Amniotic stem cell (primary cell): ENCODE measurements at places on chromosomes 7 and 10.

DNA sequence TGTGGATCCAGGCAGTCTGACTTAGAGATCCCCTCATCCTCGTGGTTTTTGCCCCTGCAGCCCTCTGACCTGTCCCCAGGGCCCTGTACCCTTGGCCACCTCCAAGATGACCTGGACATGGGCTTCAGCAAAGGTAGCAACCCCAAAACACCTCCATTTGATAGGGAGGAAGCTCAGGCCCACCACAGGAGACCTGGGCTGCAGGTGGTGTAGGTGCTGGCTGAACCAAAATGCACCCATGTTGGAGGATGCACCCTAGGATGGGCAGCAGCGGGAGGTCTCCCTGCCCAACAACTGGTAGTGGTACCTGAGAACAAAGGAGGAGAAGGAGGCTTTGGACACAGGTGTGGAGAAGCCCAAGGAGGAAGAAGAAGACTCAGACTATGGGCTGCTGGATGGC is 188.7 kb downstream of the ZNF716 start:
- no peak for DNase-seq

GRCh38 chr7:734808-735207 is 7.7 kb upstream of the PRKAR1B start:
- no peak for DNase-seq

GRCh38 chr7:114645451-114645850 is 230.8 kb downstream of the FOXP2 start:
- DNase-seq = no peak

DNA sequence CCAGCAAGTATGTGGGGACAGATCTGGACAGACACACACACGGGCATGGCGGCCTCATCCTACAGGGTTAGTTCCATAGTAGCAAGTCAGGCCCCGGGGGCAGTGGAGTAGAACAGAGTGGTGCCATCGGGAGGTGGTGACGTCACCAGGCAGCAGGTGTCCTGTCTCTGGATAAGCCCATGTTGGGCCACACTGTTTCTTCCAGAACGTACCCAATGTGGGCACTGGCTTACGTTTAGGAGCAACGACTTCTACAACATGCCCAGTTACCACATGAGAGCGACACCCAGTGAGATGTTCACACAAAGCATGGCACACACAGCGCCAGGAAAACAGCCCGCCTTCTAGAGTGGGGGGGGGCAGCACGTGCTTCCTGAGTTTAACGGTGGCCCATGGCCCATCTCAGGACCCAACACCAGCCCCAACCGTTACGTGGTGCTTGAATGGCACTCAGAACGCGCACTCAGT is 67.8 kb downstream of the CTBP2 start:
- no peak for DNase-seq

DNA sequence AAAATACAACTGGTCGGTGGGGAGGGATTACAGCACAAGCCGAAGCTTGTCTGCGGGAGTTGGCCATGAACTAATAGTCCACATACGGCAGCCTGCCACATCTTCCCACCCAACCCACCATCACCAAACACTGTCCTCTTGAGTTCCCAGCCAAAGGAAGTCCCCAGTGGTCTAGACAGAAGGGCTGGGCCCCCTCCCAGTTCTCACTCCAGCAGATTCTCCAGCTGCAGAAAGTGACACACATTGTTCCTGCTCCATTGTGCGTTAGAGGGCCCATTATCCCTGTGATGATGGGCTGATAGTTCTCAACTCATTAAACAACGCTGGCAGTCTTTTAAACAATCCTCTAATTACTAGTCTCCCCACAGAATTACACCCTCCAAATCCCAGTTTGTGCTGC is 148.0 kb downstream of the FGFR2 start:
- no peak for DNase-seq
